ENCODE measurements at places on chromosomes 4 and X.

- no peak for DNase-seq
Measured at GRCh38 chrX:125680366-125680765, 360.7 kb downstream of the TEX13C start.

- DNase-seq = no peak
Measured at GRCh38 chrX:137151403-137151802, 117.6 kb upstream of the GPR101 start.

GRCh38 chr4:95889662-95890061 lies 49.8 kb downstream of the PDHA2 start:
- no peak for DNase-seq

GRCh38 chr4:2084316-2084715 lies 25.2 kb downstream of the NAT8L start:
- DNase-seq = no peak

DNA sequence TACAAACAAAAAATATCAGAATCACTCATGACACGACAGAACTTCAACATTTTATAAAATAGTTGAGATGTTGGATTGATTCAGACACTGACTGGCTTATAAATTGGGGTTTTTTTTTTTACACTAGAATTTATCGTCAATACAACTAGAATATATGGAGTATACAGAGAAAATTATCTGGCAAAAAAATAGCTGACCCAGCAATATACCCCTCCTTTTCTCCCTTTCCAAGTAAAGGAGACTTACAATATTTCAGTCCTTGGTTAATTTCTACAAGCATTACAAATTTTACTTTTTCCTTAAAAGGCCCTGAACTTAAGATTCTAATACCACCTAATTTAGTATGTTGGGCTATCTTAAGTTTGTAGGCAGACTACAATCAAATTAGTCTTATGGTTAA lies 76.3 kb downstream of the LCORL start:
- DNase-seq = no peak

DNA sequence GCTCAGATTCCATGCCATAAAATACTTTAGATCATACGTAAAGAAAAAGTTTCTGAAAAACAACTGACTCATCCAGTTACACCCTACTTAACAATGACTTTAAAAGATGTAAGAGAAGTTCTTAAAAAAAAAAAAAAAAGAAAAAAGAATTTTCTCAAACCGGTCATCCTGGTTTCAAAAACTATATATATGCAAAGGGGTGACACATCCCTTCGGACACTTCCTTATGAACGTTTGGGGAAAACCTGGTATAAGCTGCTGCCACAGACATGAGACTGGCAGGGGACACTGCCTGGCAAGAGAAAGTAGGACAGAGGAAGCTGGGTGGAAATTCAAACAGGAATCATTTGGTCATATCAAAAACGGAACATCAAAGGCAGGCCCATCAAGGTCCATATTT lies 81.2 kb upstream of the PRSS48 start:
- no peak for DNase-seq

DNA sequence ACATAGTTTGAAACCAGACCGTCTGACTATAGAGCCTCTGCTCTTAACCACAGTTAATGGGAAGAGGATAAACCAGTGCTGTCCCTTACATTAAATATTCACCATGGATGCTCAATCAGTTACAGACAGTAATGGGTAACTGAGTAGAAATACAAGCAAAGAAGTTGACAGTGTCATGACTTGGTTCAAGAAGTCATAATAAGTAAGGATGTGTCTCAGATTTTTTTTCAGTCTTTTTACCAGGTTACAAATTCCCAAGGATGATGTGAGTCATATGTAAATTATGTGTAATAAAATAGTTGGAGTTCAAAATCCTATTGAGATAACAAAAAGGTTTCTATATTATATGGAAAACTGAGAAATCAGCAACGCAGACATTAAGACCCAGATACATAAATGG lies 31.1 kb downstream of the ZCCHC4 start:
- DNase-seq = no peak

GRCh38 chrX:48891402-48892288 lies 5.9 kb downstream of the TIMM17B start:
- DNase-seq = peak; percentile 70

- DNase-seq = no peak
Measured at GRCh38 chr4:7323872-7324650, 110.7 kb downstream of the PSAPL1 start.

GRCh38 chr4:99759346-99759984 lies 57.2 kb upstream of the DAPP1 start:
- no peak for DNase-seq

DNA sequence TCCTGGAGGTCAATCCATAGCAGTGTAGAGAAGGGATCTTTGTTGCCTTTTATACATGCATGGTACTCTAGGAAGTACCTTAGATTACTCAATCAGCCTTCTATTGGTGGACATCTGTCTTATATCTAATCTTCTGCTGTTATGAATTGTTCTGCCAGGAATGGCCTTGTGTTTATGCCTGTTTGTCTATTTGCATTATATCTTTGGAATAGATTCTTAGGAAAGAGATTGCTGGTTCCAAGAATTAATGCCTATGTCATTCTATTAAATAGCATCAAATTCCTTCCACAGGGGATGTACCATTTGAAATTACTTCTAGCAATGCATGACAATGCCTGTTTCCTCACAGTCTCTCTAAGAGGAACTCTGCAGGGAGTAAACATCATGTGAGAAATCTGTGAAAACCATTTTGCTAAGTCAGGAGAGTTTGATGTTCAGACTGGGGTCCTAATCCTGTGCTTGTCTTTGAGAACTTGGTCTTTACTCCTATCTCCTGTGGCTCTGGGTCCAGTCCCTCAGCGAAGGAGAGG lies 42.5 kb downstream of the BEX3 start:
- DNase-seq = no peak

DNA sequence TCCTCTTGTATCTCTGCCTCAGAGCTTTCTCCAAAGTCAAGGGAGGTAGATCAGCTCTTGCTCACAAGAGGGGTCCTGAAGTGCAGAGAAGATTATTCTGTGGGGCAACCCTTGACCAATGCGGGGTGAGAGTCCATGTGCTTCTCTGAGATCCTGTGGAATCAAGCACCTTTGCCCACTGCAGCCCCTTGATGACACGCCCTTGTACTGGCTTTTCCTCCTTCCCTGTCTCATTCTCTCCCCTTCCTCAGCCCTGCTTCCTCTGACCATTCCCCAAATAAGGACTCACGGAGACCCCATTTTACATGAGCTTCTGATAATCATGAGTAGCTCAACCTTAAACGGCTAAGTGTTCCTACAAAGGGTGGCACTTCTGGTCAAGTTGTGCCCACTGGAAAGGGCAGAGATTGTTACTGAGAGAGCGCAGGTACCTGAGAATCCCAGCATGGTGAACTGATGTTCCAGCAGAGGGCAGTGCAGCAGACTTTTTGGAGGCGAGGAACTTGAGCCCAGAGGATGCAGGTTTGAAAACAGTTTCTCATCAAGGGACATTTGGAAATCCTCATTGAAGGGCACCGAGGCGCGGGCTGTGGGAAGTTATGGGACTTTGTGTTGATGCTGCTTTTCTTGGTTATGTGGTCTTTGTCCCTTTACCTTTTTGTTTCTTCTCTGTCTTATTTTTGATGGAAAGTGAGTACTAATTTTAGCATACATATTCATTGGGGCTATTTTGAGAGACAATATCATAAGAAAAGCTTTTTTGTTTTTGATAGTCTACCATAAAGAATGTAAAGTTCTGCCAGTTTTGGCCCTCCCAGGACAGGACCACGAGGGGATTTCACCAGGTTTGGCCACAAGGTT lies 201.3 kb downstream of the RBM46 start:
- DNase-seq = peak; percentile 2

GRCh38 chr4:121339307-121339706 lies 41.5 kb downstream of the QRFPR start:
- DNase-seq = no peak

DNA sequence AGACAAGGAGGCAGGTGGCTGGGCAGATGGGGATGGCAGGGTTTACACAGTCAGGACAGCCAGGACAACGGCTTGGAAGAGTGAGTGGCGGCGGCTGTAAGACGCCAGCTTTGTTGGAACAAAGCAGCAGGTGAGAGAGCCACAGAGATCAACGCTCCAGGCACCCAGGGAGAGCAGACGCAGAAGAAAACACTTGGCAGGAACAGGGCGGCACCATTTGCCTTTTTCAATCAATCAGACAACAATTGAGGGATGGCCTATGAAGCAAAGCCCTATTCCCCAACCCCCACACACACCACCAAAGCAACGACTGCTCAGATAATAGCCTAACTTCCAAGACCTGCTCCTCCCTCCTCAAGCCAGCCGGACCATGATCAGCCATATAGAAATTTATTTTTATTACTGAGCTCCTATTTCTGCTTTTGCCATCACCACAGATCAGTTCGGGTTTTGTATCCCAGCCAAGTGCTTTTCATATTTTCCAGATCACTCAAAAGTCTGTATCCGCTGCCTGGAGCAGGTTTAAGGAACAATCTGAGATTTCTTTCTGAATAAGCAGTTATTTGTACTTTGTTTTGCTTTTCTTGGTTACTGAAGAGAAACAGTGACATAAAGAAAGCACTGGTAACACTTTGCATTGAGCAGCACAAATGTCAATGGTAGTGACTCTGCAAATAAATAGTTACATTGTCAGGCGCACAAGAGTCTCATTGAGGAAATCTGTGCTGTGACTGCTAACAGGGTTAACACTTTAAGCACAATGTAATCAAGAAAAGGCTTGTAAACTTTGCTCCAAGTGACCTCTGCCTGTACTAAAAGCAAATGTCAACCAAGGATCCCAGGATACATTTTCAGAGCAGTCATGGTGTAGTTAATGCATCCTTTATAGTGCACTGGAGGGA lies 81.8 kb upstream of the RBPJ start:
- no peak for DNase-seq

- no peak for DNase-seq
Measured at GRCh38 chrX:131845201-131845600, 177.9 kb upstream of the STK26 start.

DNA sequence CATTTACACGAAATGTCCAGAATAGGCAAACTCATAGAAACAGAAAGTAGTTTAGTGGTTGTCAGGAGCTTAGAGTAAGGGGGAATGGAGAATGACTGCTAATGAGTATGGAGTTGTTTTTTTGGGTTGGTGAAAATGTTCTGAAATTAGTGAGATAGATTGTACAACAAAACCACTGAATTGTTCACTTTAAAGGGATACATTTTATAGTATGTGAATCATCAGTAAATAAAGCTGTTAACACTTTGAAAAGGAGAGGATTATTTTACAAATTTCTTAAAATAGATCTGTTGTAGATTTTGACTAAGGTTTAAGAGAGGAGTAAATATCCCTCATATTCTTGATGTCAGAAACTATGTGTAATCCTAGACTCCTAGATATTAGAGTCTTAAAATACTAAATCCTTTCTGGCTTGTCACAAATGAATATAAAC lies 82.7 kb downstream of the RAPGEF2 start:
- DNase-seq = no peak

- DNase-seq = peak; percentile 92
Measured at GRCh38 chr4:84582302-84582987, 482 bp upstream of the CDS1 start.

- no peak for DNase-seq
Measured at GRCh38 chr4:15144249-15144966, 142.1 kb downstream of the CPEB2 start.

DNA sequence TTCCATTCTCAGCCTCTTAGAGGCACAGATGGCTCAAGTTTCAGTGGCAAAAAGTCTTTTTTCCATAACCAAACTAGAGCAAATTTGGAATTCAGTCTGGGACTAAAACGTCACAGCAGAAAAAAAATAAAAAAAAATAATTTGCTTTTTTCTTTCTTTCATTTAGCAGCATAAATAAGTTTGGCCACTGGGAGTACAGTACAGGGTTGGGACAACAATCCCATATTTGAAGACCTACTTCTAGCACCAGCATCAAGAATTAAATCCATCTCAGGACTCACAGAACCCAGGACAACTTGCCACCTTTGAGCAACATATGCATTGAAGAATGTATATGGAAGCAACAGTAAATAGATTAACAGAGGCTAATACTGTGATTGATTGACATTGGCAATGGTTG lies 214.0 kb downstream of the FBXW7 start:
- no peak for DNase-seq

DNA sequence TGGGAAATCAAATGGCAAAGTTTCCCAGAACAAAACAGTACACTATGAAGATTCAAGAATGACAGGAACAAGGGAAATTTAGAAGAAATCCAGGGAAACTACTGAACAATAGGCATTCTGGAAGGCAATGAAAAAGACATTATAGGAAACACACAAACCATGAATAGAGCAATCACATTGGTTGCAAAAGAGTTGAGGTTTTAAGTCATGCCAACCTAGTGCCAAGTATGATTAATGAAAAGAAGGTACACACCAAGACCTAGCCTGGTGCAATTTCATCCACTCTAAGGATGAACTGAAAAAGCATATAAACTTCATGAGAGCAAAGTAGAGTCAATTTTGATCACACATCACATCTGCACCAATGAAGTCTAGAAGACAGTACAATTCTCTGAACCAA lies 326.9 kb downstream of the PDHA2 start:
- DNase-seq = no peak

GRCh38 chrX:143648705-143649104 lies 12.8 kb upstream of the SLITRK4 start:
- DNase-seq = no peak

GRCh38 chrX:138775517-138775916 lies 64.0 kb upstream of the FGF13 start:
- DNase-seq = no peak

DNA sequence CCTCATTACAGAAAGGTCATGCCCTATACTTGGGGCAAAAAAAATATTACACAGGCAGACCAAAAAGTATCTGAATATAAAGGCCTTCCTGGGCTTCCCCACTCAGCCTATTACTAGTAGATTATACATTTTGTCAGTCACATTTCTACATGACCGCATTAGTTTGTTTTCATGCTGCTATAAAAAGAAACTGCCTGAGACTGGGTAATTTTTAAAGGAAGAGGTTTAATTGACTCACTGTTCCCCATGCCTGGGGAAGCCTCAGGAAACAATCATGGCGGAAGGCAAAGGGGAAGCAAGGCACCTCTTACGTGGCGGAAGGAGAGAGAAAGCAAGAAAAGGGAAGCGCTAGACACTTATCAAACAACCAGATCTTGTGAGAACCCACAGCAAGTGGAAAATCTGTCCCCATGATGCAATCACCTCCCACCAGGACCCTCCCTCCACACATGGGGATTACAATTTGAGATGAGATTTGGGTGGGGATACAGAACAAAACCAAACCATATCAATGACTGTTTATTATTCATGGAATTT lies 1312.0 kb downstream of the PCDH7 start:
- no peak for DNase-seq

DNA sequence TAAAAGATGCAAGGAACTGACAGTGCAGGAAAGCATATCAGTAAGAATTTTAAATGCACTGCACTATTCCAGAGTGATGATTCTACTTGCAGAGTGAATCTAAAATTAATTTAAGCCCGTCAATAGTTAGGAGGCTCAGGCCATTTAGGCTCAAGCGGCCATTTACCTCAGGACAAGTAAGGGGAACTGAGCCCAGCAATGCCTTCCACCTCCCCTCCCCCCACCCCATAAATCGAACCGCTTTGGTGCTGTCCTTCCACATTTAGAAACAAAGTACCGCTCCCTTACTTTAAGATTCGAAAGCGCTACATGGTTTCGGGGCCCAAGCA lies 665 bp downstream of the RBM41 start:
- no peak for DNase-seq

Data from stimulated activated CD4-positive, alpha-beta T cell treated with anti-CD3 and anti-CD28 coated beads, Interleukin-4, amount 100 ng/mL, for 4 hours (primary cell).